ENCODE measurements at places on chromosomes 5 and 9. TPM values are rescaled to one million over a fixed set of nuclear protein-coding genes. Genes with fewer than 3 reads are reported as not detected.

GRCh38 chr5:161023551-161023950 lies 171.5 kb upstream of the ATP10B start:
- no peak for DNase-seq

- no peak for DNase-seq
Observed at GRCh38 chr5:149782018-149782894, 52.1 kb downstream of the PPARGC1B start.

- peak; percentile 82 for DNase-seq
Observed at GRCh38 chr5:36507332-36507952, 99.0 kb upstream of the SLC1A3 start.

GRCh38 chr5:8481007-8481406 lies 612.1 kb downstream of the MTRR start:
- no peak for DNase-seq

DNA sequence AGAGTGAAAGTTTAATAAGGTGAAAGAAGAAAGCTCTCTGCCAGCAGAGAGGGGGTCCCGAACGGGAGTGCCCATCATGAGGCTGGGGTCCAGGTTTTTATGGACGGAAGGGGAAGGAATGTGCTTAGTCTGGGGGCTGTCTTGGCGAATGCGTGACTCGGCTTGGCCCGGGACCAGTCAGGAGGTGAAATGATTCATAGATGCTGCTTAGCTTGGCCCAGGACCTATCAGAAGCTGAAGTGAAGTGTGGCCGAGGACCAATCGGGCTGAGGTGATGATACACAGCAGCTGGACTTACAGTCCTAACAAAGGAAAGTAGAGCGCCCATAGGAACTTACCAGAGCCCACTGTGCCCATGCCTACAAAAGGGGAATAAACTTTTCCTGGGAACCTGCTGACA lies 3.9 kb upstream of the FKTN start:
- no peak for DNase-seq

Gene GABRG2
- total RNA-seq = 3.7 TPM

GRCh38 chr9:125990186-125990792 lies 243.1 kb downstream of the PBX3 start:
- DNase-seq = no peak

Gene FUT7
- total RNA-seq = not detected

DNA sequence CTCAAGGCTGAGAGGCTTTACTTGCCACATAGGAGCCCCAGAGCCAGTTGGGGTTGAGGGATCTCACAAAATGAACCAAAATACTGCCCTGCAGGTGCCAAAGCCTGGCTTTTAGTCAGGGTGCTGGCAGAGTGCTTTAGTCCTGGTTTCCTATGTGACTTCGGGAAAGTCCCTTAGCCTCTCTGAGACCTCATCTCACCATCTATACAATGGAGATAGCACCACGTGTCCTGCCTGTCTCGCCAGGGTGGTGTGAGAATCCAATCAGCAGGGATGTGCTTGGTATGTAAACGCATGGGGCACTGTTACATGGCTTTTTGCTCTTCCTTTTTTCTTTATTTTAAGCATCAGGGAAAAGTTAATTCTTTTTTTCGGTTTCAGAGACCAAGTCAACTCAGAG lies 68.3 kb downstream of the SHB start:
- no peak for DNase-seq

Gene PRRX2
- 10.7 TPM for total RNA-seq

- DNase-seq = no peak
Observed at GRCh38 chr5:155416765-155417164, 403.2 kb downstream of the KIF4B start.

DNA sequence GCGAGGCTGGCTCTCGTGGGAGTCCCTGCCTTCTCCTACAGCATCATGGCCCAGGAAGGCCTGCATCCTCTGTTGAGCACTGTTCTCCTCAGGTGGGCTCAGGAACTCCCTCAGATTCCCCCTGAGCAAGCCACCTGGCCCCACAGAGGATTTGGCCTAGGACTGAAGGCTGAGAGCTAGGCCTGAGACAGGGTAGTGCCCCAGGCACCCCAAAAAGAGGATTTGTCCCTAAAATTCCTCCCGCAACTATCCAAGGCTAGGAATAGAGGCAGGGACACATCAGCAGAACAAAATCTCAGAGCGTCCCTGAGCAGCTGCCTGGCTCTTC lies 11.0 kb upstream of the IRF1 start:
- no peak for DNase-seq

GRCh38 chr5:142841511-142842265 lies 71.5 kb downstream of the ARHGAP26 start:
- DNase-seq = peak; percentile 38

- no peak for DNase-seq
Observed at GRCh38 chr5:17395106-17395880, 102.7 kb upstream of the TAF11L2 start.

DNA sequence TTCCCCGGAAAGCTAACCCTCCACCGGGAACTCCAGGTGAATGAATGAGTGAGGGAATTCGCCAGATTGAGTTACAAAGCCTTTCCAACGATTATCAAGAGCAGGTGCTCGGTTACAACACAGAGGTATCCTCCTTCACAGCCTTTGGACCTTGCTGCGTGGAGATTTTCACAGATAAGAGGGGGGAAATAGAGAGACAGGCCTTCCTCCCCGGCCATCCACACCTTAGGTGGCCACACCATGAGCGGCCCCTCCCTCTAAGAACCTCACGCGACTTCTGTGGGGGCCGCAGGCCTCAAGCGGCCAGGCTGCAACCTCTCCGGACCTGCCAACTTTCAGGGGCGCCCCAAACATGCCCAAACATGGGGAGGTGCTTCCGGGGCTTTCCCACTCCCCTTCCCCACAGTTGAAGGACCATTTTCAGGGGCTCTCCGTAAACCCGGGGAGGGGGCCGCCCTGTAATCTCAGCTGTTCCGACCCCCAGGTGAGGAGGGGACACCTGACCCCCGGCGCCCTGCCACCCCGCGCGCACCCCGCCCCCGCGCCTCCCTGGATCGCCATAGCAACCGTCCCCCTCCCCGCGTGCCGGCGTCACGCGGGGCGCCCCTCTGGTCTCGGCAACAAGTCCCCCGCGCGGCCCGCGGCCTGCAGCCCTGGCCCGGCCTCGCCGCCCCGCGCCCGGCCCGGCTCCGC lies 603 bp downstream of the DENND1A start:
- DNase-seq = peak; percentile 29

GRCh38 chr5:119398727-119399466 lies 43.1 kb downstream of the TNFAIP8 start:
- DNase-seq = no peak

- no peak for DNase-seq
Observed at GRCh38 chr9:114461468-114461867, 43.8 kb downstream of the WHRN start.

- DNase-seq = no peak
Observed at GRCh38 chr5:94385767-94386166, 232.6 kb downstream of the KIAA0825 start.

Gene DNAI1
- total RNA-seq = 2.1 TPM

Gene TAS2R1
- total RNA-seq = not detected

Gene MARCOL
- total RNA-seq = not detected
